ENCODE measurements at places on chromosomes 11 and 22.

DNA sequence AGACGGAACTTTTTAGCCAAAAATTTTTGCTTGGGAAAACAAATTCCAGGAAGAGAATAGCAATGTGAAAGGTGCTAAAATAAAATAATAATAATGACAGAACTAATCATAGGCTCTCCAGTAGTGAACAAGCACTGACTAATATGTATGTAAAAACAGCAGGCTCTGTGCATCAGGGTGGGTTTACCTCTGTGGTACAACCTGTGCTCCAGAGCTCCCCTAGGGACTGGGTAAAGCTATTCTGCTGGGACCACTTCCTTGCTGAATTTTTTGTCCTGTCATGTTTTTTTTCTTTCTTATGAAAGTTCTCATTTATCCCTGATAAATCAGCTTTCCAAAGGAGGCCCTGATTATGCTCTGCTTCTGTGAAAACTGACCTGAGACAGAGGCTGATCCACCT lies 18.8 kb downstream of the LUZP2 start:
- DNase-seq = no peak

DNA sequence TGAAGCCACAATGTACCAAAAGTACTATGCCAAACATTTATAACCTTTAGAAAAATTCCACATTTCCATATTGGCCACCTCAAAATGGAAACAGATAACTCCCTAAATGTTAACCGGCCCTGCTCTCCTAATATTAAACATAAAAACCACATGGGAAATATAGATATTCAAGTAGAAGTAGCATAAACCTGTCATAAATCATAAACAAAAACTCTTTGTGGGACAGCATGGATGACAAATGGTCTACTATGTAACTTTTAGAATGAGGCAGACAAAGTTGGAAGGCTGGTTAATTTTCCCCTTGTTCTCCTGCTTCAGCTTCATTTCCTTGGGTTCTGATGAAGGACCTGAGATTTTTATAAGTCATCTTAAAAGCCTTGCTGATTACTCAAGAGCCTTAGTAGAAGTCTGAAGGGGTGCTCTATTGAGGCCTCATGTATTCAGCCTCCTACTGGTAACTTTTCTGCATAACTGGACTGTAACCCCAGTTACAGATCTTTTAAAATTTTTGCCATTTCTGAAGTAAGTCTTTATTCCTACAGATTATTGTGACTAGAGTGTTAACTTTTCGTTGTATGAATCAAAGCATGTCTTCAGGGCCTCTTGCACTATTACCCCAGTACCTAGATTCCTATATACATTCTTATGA lies 116.4 kb downstream of the STIM1 start:
- no peak for DNase-seq

- DNase-seq = no peak
Measured at GRCh38 chr22:35045451-35045850, 20.5 kb upstream of the ISX start.

DNA sequence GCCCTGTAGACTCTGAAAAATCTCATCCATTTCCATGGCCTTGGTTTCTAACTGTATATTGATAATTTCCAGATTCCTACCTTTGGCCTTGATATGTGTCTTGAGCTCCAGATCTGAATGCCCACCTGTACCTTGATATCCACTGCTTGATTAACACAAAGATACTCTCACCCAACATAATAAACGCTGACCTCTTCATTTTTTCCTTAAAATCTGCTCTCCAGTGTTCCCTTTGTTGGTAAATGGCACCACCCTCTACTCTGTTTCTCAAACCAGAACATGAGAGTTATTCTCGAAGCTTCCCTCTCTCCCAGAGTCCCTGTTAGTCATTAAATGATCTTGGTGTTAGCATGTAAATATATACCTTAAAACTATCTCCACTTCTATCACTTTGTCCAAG lies 13.4 kb downstream of the TUG1 start:
- no peak for DNase-seq

GRCh38 chr11:61046833-61047232 lies 55.5 kb upstream of the CD5 start:
- DNase-seq = no peak

GRCh38 chr11:70713086-70713835 lies 314.9 kb downstream of the CTTN start:
- DNase-seq = no peak

DNA sequence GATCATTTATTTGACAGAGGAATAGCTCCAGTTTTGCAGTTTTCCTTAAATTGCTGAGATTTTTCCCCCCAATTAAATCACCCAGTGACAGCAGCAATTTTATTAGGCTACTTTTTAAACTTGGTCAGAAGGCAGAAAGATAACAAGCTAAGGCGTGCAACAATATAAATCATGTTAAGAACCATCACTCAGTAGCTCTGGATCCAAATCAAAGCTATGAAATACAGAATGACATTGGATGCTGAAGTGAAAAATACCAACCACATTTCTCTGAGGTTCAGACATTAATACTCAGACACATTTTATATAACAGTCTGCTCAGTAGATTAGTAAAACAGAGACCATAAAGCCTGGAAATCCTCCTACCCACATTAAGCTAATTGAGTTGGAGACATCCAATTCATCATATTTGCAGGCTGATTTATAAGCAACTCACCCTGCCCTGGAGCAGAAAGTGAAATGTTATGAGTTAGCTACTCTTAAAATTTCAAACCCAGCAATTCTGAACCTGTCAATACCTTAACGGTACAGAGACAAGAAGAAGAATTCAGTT lies 1108.4 kb downstream of the DLG2 start:
- no peak for DNase-seq

DNA sequence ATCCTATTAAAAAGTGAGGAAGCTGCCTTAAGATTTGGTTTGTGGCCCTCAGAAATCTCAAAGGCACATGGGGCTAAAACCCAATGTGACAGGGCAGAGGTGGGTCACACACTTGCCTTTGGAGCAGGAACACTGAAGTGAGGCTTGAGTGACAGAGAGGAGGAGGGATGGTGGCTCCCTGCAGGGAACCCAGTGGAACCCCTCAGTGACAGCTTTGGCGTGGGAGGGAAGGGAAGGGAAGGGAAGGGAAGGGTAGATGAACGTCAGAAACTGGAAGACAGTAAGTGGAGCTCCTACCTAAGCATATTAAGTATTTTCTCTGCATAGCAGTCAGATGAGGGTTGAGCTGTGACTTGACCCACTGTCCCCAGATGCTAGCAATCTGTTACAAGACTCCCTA lies 68.5 kb downstream of the TMPRSS5 start:
- DNase-seq = no peak

DNA sequence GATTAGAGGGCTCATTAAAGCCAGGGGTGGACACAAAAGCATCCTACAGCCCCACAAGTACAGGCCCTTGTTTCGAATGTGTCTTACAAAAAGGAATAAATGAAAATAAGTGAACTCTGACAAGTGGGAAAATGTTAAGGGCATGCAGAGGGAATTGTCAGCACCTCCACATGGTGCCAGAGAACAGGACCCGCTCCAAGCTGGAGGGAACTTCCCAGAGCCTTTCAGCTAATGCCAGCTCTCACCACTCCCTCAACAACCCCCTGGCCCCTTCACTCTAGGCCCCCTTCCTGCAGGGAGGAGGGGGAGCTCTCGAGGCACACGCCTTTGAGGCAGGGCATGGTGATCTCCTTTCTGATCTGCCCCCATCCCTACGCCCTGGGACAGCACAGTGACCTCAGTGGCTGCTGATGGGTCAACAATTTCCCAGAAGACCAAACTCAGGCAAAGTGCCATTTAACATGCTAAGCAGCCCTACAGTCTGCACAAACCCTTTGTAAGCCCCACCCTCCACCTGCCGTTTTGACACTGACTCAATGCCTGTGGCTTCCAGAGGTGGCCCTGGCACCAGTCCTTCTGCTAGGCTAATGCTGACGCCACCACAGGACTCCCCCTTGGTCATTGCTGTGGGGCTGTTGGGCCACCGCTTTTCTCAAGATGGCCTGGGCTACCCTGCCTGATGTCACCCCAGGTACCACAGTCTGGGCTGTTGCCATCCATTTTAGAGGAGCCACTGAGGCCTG lies 12.5 kb upstream of the CHST1 start:
- DNase-seq = no peak

DNA sequence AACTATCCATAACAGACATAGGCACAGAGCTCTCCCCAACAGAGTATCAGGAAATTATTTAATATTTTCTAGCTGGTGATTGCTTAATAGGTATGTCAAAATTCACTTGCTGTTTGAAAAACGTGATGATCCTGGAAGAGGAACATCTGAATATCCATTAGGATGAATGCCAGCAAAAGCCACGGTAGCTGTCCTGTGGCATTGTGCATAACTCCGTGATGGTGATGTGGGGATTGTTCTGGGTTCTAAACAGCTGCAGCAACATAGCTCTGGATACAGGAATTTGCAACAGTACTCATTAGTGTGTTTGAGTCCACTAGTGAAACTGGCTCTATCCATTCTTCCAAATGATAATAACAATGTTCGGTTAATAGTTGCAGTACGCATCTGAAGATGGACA lies 78.8 kb downstream of the C11orf65 start:
- DNase-seq = no peak

- DNase-seq = no peak
Measured at GRCh38 chr11:100013011-100013410, 674.1 kb upstream of the ARHGAP42 start.

- no peak for DNase-seq
Measured at GRCh38 chr11:110119317-110119716, 26.1 kb downstream of the ZC3H12C start.

DNA sequence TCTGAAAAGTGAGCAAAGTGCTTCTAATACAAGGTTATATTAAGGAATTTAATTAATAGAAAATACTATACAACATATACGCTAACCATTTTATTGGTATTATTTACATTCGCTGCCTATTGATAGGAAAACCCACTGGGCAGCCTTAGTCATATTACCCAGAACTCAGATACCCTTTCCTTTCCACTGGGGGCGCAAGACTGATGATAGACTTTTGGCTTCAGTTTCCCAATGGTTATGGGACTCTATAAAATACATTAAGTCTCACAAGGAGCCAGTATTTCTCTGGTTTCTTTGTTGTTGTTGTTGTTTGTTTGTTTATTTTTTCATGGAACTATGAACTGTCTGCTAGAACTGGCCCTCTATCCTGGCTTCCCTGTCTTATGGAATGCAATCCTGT lies 471.1 kb upstream of the KIRREL3 start:
- no peak for DNase-seq

DNA sequence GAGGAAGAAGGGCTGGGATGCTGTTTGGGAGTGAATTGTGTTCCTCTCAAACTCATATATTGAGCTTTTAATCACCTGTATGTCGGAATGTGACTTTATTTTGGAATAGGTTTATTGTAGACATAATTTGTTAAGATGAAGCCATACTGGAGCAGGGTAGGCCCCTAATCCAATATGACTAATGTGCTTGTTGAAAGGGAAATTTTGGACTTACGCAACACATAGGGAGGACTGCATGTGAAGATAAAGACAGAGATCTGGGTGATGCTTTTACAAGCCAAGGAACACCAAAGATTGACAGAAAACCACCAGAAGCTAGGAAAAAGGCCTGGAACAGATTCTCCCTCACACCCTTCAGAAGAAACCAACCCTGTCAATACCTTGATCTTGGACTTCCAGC lies 43.2 kb upstream of the OVCH2 start:
- DNase-seq = no peak

- no peak for DNase-seq
Measured at GRCh38 chr22:39068033-39068785, 8.9 kb upstream of the APOBEC3G start.

GRCh38 chr11:102304686-102305085 lies 12.6 kb upstream of the BIRC3 start:
- no peak for DNase-seq

DNA sequence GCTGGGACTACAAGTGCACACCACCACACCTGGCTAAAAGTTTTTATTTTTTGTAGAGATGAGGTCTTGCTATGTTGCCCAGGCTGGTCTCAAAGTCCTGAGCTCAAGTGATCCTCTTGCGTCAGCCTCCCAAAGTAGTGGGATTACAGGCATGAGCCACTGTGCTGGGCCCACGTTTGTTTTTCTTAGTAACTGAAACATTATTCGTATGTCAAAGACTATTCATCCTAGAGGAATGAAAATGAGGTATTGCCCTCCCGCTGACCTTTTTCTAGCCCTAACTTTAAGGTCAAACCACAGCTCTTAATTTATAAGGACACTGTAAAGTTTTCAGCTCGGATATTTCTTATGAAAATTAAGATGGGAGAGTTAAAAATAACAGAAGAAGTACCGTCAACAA lies 33.2 kb upstream of the PAX6 start:
- no peak for DNase-seq

GRCh38 chr11:34546511-34547209 lies 33.1 kb upstream of the ELF5 start:
- no peak for DNase-seq
